ENCODE measurements at places on chromosomes 6 and 20. TPM values are rescaled to one million over a fixed set of nuclear protein-coding genes. Genes with fewer than 3 reads are reported as not detected.

- peak within 1 kb of the TSS; percentile 54 for H3K27ac ChIP-seq
- no peaks in the 10 kb centered on the region for H3K27me3 ChIP-seq
- H3K36me3 ChIP-seq: no peaks in the 10 kb centered on the region
- peak within 1 kb of the TSS; percentile 63 for H3K4me3 ChIP-seq
Observed at GRCh38 chr6:136550330-136551071, at the start of gene MAP7. TSS of gene MAP7 (minus strand) at chr6:136550422. CDS start at chr6:136550408, 14 bp downstream.

DNA sequence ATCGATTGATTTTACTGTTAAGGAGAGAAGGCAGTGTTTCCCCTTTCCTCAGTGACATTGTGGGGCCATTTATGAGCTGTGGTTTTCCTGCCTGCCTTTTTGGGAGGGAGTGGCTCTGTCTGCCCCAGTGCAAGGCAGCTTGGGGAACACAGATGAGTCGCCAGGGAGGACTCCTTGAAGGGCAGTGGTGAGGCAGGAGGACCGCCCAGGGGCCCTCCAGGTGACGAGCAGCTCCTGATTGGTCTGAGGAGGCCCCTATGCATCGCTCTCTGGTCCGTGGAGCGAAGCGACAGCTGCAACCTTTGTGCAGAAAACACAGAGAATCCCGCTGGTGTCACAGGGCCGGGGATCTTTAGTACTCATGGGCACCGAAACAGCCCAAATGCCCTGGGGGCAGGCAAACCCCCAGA, 100.3 kb downstream of the TMEM242 start:
- no peaks in the 10 kb centered on the region for H3K27me3 ChIP-seq
- no peaks in the 10 kb centered on the region for H3K36me3 ChIP-seq
- peaks cover 3% of the 10 kb centered on the region for H3K4me1 ChIP-seq

DNA sequence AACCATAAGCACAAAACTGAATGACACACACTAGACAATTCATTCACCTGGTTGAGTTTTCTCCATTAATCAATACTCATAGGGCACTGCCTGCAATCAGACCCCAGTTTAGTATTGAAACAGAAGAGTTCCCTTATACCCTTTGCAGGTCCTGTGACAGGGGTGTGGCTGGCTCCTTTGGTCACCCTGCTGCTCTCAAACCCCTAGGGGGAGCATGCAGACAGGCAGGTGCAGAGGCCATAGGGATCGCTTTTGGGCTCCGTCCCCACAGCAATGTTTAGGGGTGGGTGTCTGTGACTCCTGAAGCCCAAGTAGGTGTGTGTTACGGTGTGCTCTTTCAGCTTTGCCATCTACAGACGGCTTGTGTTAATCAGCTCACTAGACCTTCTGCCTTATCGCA, 210.4 kb downstream of the CENPW start:
- DNase-seq: no peak
- no peak overlapping the region for H3K4me3 ChIP-seq
- H3K4me1 ChIP-seq: no peaks in the 10 kb centered on the region
- no peak overlapping the region for H3K27ac ChIP-seq

DNA sequence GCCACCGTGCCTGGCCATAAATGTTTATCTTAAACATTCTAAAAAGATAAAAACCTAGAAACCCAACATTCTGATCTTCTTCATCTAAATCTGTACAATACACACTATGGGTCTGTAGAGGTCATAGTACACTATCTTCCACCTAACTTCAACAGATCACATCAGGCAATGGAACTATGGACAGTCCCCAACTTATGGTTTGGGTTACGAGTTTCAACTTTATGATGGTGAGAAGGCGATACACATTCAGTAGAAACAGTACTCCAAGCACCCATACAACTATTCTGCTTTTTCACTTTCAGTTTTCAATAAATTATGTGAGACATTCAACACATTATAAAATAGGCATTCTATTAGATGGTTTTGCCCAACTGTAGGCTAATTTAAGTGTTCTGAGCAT, 23.1 kb downstream of the FKBP5 start:
- peaks cover 10% of the 10 kb centered on the region for H3K4me1 ChIP-seq
- no peaks in the 10 kb centered on the region for H3K27me3 ChIP-seq
- no peaks in the 10 kb centered on the region for H3K36me3 ChIP-seq
- H3K27ac ChIP-seq: no peak overlapping the region
- DNase-seq: no peak

The CRISP2 gene
- 0.64 TPM for total RNA-seq

The ZNF217 gene
- total RNA-seq: 69.7 TPM

The TRIM31 gene
- total RNA-seq: not detected

- H3K27ac ChIP-seq: no peak overlapping the region
- no peaks in the 10 kb centered on the region for H3K27me3 ChIP-seq
- no peak overlapping the region for H3K4me3 ChIP-seq
Observed at GRCh38 chr6:90167514-90168379, 128.9 kb downstream of the BACH2 start.

- no peaks in the 10 kb centered on the region for H3K36me3 ChIP-seq
- H3K27me3 ChIP-seq: no peaks in the 10 kb centered on the region
- DNase-seq: no peak
- no peak overlapping the region for H3K27ac ChIP-seq
- no peaks in the 10 kb centered on the region for H3K4me1 ChIP-seq
- no peak overlapping the region for H3K4me3 ChIP-seq
Observed at GRCh38 chr6:160919723-160920440, 71.7 kb upstream of the MAP3K4 start.

GRCh38 chr20:53767206-53767930, 173.7 kb upstream of the ZNF217 start:
- no peaks in the 10 kb centered on the region for H3K4me1 ChIP-seq
- H3K27me3 ChIP-seq: no peaks in the 10 kb centered on the region
- H3K4me3 ChIP-seq: no peak overlapping the region
- DNase-seq: no peak

The SYCP2 gene
- total RNA-seq: 0.48 TPM

GRCh38 chr20:17895641-17896171, 72.9 kb downstream of the SNX5 start:
- peak; percentile 74 for DNase-seq
- H3K4me1 ChIP-seq: peaks cover 2% of the 10 kb centered on the region
- H3K36me3 ChIP-seq: no peaks in the 10 kb centered on the region
- H3K27ac ChIP-seq: peak overlapping the region; percentile 56

DNA sequence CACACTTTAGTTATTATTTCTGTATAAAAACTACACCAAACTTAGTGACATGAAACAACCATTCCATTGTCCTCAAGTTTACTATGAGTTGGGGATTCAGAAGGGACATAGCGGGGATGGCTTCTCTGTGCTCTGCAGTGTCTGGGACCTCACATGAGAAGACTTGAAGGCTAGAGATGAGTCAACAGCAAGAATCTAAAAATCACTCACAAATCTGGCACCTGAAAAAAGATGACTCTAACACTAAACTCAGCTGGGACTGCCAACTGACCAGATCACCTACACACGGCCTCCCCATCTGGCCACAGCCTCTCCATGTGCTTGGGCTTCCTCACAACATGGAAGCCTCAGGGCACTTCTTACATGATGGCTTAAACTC, 63.0 kb upstream of the EYA2 start:
- H3K4me1 ChIP-seq: no peaks in the 10 kb centered on the region
- no peaks in the 10 kb centered on the region for H3K36me3 ChIP-seq
- H3K27me3 ChIP-seq: no peaks in the 10 kb centered on the region
- no peak overlapping the region for H3K27ac ChIP-seq
- no peak overlapping the region for H3K4me3 ChIP-seq
- no peak for DNase-seq

GRCh38 chr6:142009647-142010046, 123.1 kb upstream of the GJE1 start:
- no peaks in the 10 kb centered on the region for H3K27me3 ChIP-seq
- H3K4me1 ChIP-seq: no peaks in the 10 kb centered on the region
- no peak overlapping the region for H3K27ac ChIP-seq
- no peak for DNase-seq
- H3K36me3 ChIP-seq: no peaks in the 10 kb centered on the region

- no peaks in the 10 kb centered on the region for H3K4me1 ChIP-seq
- no peak overlapping the region for H3K27ac ChIP-seq
- no peaks in the 10 kb centered on the region for H3K27me3 ChIP-seq
Observed at GRCh38 chr20:63311833-63312243, 18.9 kb downstream of the COL20A1 start.

The PRKN gene
- 9.2 TPM for total RNA-seq

The WFDC12 gene
- total RNA-seq: not detected

DNA sequence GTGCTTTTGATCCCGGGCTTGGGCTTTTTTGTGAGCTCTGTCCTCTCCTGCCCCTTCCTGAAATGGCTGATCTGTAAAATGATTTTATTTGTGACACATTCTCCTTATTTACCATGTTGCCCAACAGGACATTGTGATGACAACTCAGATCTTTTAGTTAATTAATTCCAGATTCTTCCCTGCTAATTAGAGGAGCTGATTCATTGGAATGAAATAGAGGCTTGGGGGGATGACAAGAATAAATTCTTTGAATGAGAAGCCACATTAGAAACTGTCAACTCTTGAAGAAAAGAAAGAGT, 26.1 kb upstream of the GABRR1 start:
- no peak for DNase-seq
- H3K4me3 ChIP-seq: no peak overlapping the region
- no peak overlapping the region for H3K27ac ChIP-seq
- H3K27me3 ChIP-seq: no peaks in the 10 kb centered on the region
- H3K36me3 ChIP-seq: no peaks in the 10 kb centered on the region
- no peaks in the 10 kb centered on the region for H3K4me1 ChIP-seq

DNA sequence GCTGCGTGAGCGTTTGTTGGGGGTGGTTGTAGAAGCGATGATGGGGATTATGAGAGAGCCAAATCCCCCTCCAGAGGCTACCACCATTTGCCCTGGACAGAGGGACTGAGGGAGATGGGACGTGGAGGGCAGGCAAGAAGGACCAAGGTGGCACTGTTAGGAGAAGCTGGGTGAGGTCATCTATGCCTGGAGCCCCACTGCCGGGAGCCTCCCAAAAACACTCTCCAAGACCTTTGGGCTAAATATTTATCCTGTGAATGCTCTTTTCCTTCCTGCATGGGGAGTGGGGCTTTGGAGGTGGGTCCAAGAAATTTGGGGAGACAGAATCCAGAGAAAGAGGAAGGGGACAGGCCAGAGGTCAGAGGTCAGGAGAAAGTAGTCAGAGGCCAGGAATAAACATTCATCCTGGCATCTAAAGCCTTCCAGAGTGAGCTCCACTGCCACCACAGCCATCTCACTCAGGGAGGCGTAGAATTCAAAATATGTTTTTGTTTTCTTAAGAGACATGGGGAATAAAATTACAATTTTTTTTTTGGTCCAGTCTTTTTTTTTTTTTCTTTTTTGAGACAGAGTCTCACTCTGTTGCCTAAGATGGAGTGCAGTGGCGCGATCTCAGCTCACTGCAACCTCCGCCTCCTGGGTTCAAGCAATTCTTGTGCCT, 17.8 kb upstream of the PTGIS start:
- H3K27me3 ChIP-seq: no peaks in the 10 kb centered on the region
- no peak for DNase-seq
- H3K36me3 ChIP-seq: no peaks in the 10 kb centered on the region
- H3K27ac ChIP-seq: peak overlapping the region; percentile 63

GRCh38 chr20:49880177-49880576, 35.2 kb downstream of the SPATA2 start:
- H3K27ac ChIP-seq: no peak overlapping the region
- no peak for DNase-seq
- H3K4me1 ChIP-seq: peaks cover 2% of the 10 kb centered on the region
- no peak overlapping the region for H3K4me3 ChIP-seq
- no peaks in the 10 kb centered on the region for H3K27me3 ChIP-seq
- no peaks in the 10 kb centered on the region for H3K36me3 ChIP-seq

The MMUT gene
- 29.4 TPM for total RNA-seq

DNA sequence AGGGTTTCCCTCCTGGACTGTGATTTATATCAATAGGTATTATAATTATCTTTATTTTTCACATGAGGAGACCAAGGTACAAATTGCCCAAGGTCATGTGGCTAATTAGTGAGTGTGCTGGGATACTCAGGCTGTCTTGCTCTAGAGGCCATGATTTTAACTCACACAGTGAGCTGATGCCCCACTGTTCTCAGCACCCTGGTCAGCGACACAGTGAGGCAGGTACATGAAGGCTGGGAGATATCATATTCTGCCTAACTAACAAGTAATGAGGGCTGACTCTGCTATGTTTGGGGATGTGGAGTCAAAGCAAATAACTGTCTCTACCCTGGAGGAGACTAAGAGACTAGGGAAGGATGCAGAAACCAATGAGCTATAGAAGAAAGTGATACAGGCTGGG, 501.1 kb downstream of the PTPRT start:
- H3K4me1 ChIP-seq: no peaks in the 10 kb centered on the region
- DNase-seq: no peak
- no peak overlapping the region for H3K27ac ChIP-seq
- H3K27me3 ChIP-seq: no peaks in the 10 kb centered on the region

The EFCAB8 gene
- not detected for total RNA-seq

The TGIF2 gene
- total RNA-seq: 22.7 TPM

The MYLK2 gene
- not detected for total RNA-seq

GRCh38 chr6:21158873-21159272, 434.7 kb upstream of the SOX4 start:
- peaks cover 3% of the 10 kb centered on the region for H3K4me1 ChIP-seq
- no peaks in the 10 kb centered on the region for H3K27me3 ChIP-seq
- H3K4me3 ChIP-seq: no peak overlapping the region
- H3K27ac ChIP-seq: no peak overlapping the region

- H3K4me1 ChIP-seq: no peaks in the 10 kb centered on the region
- H3K4me3 ChIP-seq: no peak overlapping the region
- H3K27me3 ChIP-seq: no peaks in the 10 kb centered on the region
- DNase-seq: no peak
- no peak overlapping the region for H3K27ac ChIP-seq
- H3K36me3 ChIP-seq: no peaks in the 10 kb centered on the region
Observed at GRCh38 chr6:44084231-44085014, 42.8 kb downstream of the MRPL14 start.

DNA sequence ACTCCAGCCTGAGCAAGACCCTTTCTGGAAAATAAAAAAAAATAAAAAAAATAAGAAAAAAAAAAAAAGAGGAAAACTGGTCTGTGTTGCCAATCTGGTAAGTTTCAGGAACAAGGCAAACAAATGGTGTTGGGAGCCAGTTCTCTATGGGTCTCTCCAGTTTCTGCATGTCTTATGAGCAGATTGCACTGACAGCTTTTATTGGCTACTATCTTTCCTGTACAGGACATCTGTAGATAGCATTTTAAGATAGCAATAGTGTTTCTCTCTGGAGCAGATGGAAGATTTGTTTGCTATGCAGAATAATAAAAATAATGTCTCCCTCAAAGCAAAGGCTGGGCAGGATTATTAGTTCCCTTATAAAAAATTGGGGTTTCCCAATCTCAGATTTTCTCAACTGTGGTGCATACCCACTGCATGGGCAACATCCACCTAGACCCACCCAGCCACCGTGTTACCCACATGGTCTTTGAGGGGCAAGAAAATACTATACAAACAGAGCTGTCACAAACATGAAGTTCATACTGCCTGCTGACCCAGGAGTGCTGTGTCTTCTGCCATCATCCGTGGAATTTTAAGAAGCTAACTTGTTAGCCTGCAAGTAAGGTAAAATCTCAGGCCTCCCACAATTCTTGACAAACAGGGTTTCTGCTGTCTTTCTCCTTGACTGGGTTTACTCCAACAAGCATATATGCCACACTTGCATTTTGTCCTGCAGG, 9.5 kb downstream of the GMDS start:
- H3K4me3 ChIP-seq: no peak overlapping the region
- DNase-seq: no peak
- H3K36me3 ChIP-seq: no peaks in the 10 kb centered on the region
- no peaks in the 10 kb centered on the region for H3K4me1 ChIP-seq
- no peaks in the 10 kb centered on the region for H3K27me3 ChIP-seq

Measured in ovary (tissue), 10 donors.